ENCODE measurements at places on chromosomes 16 and 17.

- DNase-seq: no peak
Observed at GRCh38 chr17:82239926-82240505, 11.2 kb downstream of the SLC16A3 start.

DNA sequence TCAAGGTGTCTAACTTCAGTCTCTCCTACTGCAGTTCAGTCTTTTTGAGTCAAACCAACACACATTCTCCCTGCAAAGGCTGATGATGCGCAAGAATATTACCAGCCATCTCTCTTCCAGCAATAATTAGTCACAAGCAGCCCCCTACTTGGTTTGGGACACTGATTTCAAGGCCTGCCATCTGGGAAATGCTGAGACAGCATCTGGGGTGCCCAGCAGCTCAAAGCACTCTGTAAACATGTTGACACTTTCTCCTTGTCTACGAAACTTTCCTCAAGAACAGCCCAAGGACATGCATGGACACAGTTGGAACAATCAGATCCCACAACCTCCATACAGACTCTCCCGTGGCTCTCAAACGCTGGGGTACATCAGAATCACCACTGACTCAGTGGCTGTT is 149.2 kb upstream of the RPL38 start:
- no peak for DNase-seq

DNA sequence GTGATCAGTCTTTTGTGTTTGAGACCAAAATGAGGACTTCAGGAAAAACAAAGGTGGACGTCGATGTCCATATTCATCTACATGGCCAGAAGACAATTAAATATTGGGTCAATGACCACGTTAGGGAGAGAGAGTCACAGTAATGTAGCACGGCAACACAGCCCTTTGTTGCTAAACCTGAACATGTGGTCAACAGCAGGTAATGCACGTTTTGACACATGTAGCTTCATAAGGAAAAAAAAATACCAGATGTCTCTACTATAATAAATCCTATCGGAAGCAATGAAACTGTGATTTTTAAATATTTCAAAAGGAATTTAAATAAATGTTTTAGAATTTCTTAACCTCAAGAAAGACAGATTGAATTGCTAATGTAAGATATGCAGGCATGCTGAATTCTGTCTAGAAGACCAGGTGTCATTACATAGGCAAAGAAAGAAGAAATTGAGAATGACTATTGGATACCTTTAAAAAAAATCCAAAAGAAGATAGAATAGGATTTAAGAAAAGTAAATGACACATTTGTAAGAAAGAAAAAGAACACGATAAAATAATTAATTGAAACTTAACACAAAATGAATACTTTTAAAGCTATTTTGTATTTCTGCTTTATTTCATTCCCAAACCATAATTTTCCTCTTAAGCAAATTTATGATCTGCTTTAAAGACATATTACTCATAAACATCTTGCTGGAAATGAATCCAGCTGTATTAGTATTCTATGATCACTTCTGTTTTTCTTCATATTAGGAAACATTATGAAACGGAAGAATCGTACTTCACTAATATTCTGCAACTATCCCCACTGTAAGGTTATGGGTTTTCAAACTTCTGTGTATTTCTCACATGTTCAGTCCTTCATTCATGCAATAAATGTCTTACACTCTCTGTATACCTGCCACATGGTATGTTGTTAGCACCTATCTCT is 30.1 kb downstream of the ABCA8 start:
- DNase-seq: no peak

- no peak for DNase-seq
Observed at GRCh38 chr17:29039764-29040598, 3.0 kb upstream of the PIPOX start.

GRCh38 chr17:65936013-65936412 is 255.9 kb downstream of the CEP112 start:
- DNase-seq: no peak

- no peak for DNase-seq
Observed at GRCh38 chr17:77809814-77810213, 148.7 kb upstream of the TNRC6C start.

- DNase-seq: no peak
Observed at GRCh38 chr17:65794572-65794971, 233.1 kb upstream of the AXIN2 start.

GRCh38 chr17:82348866-82349265 is 10.2 kb upstream of the TEX19 start:
- DNase-seq: no peak

- peak; percentile 18 for DNase-seq
Observed at GRCh38 chr17:58327363-58328194, 1.0 kb downstream of the TSPOAP1 start.

GRCh38 chr17:37220607-37220953 is 155.2 kb upstream of the C17orf78 start:
- no peak for DNase-seq

DNA sequence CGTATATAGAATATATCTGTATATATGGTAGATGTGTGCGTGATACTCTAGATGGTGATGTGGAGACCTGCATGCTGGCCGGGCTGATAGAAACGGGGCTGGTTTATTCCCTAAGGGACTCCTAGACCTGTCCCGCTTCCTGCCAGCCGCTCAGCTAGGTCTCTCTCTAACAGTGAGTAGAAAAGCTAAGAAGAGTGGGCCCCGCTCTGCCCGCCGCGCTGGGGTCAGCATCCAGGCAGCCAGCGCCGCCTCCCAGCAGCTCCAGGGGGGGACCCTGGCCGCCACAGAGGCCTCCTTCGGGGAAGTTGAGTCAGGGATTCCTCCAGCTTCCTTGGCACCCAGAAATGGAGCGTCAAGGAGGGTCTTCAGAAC is 9.4 kb downstream of the CYGB start:
- no peak for DNase-seq

GRCh38 chr16:88455610-88456355 is 2.7 kb downstream of the ZFPM1 start:
- peak; percentile 62 for DNase-seq

- DNase-seq: no peak
Observed at GRCh38 chr16:10883004-10883403, 6.0 kb downstream of the CIITA start.

DNA sequence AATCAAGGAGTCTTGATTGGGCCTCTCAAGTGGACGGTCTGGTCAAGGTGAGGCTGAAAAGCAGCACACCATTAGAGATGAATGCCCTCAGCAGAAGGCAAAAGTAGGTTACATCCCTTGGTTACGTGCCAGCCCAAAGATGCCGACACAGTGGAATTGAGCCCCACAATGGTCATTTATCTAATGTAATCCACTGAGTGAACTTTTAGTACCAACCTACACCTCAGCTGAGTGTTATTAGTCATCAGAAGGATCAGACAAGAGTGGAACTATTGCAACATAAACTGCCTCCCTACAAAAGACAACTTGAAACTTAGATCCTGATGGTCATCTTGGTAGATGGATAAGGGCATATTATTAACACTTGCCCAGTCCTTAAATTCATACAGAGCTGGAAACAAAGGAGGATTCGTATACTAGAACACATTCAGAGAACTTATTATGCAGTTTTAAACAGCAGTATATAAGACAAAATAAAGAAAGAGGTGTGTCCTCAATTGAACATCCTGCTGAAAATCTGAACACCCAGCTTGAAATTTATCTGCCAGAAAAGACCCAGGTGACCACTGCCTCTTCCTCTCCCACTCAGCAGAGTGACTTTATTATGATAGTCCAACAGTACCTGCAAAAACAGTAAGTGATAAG is 2.8 kb downstream of the DCUN1D3 start:
- no peak for DNase-seq

DNA sequence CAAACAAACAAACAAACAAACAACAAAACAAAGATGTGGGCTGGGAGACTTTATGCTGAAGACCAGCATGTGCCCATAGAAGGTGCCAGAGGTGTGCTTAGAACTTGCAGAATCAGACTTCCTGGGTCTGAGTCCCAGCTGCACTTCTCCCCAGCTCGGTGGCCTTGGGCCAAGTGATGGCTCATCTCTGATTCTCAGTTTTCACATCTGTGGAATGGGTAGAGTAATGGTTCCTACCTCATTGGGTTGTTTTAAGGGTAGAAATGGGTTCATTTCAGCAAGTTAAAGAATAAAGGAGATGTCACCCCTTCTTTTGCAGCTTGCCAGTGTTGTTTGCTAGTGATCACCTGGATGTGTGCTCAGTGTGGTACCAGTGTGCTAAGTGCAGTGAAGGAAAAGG is 10.7 kb downstream of the NKD1 start:
- DNase-seq: no peak

- no peak for DNase-seq
Observed at GRCh38 chr16:59060207-59060606, 326.1 kb upstream of the GOT2 start.

GRCh38 chr16:86986809-86987487 is 330.2 kb downstream of the C16orf95 start:
- DNase-seq: no peak

GRCh38 chr16:83686726-83687125 is 121.1 kb upstream of the HSBP1 start:
- no peak for DNase-seq

GRCh38 chr17:40551879-40552768 is 13.1 kb downstream of the CCR7 start:
- DNase-seq: no peak

GRCh38 chr17:38510421-38511149 is 82.3 kb downstream of the ARHGAP23 start:
- no peak for DNase-seq

DNA sequence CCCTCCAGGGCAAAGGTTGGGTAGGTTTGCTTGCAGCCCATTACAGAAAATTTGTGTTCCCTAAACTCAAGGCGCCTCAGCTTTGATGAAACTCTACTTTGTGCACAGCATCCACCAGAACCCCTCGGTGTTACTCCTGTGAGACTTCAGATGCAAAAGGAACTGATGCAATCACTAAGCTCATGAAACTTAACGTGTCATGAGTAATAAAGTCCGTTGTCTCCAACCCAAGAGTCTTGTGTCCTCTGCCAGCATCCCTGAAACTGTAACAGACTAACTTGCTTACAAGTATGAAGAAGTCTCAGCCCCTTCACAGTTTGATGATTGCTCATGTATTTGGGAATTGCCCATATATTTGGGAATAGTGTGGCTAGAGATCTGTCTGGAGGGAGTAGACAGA is 74.8 kb upstream of the MARCHF10 start:
- no peak for DNase-seq

DNA sequence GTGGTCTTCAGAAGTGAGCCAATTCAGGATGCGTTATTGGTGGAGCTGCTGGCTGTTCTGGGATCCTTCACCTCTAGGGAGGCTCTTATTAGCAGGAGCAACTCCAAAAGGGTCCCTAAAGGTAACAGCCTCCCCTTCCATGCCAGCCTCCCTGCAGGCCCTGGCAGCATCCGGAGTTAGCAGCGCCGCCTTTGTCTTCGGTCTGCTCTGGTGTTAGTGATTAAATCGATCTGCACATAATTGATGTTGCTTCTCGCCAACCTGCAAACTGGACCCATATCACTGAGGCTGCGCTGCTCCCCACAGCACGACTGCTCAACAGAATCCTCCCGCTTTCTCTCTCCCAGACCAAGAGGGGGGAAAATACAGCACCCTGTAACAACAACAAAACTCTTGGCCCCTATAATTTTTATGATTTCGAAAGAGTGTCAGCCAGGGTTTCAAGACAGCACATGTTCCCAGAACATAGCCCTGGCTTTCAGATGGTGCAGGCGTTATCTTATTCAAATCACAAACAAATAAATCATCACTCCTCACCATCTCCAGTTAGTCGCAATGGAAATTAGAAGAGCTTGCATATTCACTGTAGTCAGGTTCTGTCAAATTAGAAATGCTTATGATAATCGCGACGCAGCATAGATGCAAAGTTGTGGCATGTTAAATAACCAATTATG is 76.0 kb downstream of the IRX3 start:
- DNase-seq: no peak

DNA sequence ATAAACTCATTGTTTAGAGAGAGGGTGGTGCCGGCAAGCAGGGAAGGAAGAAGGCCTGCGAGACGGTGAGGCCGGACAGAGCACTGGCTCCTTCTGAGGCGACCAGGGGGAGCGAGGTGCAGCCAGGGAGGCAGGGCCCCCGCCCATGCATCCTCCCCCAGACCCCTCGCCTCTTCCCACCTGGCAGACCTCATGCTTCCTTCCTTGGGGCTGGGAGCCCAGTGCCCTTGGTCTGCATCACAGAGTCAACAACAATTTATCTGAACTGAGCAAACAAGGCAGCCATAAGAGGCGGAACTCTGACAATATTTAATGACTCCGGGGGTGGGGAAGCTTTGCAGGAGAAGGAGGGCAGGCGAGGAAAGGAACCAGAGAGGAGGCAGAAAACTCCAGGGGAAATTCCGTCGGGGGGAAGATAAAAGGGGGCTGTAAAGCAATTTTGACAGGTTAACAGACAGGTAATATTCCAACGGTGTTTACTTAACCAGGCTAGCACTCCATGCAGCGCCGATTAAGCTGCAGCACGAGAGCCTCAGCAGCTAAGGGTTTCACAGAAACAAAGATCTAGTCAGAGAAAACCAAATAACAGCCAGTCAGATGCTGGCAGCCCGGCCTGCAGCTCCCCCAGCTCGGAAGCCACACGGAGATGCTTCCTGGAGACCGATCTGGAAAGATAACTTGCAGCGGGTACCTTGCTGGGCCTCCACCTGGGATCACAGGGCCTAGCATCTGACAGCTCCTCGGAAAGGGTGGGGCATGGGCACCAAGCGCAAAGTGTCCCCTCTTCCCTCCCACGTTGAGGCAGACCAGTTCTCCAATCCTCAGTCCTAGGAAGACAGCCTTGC is 398.2 kb downstream of the SOX9 start:
- DNase-seq: no peak

GRCh38 chr17:29840884-29841283 is 89.1 kb downstream of the SSH2 start:
- DNase-seq: no peak
